Eye (tissue), 1 donor: ENCODE measurements at places on chromosomes 16 and 17.

DNA sequence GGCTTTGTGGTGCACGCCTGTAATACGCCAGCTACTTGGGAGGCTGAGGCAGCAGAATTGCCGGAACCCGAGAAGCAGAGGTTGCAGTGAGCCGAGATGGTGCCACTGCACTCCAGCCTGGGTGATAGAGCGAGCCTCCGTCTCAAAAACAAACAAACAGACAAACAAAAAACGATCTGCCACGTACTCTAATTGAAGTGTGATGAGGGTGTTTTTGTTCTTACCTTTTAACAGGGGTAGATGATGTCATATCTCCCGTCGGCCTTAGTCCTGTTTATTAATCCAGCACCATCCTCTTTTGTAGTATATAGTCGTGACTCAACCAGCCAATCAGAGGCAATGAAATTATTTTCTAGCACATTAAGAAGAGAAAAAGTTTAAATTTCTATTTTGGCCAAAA is 58.5 kb downstream of the IQCK start:
- DNase-seq = no peak

- no peak for DNase-seq
Observed at GRCh38 chr16:17278988-17279387, 191.8 kb downstream of the XYLT1 start.

DNA sequence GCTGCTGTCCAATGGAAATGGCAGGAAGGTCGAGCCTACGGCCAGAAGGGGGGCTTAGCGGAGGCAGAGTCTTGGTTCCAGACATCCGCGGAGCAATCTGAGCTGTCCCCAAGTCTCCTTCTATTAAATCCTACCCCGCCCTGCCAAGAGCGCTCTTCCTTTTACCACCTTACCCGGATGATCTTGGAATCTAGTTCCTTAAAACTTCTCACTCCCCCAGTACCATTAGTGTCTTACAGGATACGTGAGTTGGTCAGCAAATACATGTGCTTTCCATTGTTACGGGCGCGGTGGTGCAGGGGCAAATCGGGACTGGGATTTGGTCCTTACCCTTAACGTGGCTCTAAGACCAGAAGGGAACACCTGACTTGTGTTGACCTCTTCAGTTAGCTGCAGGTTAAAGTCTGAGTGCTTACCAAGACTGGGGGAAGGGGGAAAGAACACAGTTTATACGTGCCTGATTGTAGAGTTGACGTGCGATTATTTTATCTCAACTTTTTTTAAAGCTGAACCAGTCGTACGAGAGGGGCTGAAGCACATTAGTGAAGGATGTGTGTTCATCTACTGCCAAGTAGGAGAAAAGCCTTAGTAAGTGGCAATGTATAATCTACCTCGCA is 495 bp downstream of the TXNDC17 start:
- DNase-seq = no peak

GRCh38 chr16:88415713-88416323 is 33.1 kb downstream of the ZNF469 start:
- DNase-seq = peak; percentile 60

- peak; percentile 65 for DNase-seq
Observed at GRCh38 chr16:90018652-90019542, at the start of gene DBNDD1. DBNDD1 (minus strand) TSS chr16:90019456; CDS start chr16:90019341, 115 bp downstream.

GRCh38 chr17:41968676-41969075 is 2.1 kb downstream of the CNP start:
- no peak for DNase-seq

DNA sequence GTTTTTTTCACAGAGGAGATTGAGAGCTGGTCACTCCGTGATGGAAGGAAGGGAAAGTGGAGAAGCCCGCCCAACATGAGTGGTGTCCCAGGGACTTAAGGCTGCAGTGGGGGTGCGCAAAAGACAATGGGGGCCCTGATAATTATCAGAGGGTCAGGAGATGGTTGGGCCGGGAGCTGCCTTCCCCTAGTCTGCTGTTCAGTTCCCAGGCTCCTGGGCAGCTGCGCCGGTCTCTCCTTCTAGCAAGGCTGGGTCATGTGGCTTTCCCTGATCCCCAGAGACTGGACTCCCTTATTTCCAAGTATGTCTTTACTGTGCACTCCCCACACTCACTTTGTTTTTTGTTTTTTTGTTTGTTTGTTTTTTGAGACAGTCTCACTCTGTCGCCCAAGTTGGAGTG is 16.2 kb downstream of the CYGB start:
- DNase-seq = no peak

- DNase-seq = no peak
Observed at GRCh38 chr17:59437791-59438281, 106.4 kb downstream of the YPEL2 start.

- DNase-seq = no peak
Observed at GRCh38 chr17:69717214-69717613, 302.7 kb downstream of the MAP2K6 start.

DNA sequence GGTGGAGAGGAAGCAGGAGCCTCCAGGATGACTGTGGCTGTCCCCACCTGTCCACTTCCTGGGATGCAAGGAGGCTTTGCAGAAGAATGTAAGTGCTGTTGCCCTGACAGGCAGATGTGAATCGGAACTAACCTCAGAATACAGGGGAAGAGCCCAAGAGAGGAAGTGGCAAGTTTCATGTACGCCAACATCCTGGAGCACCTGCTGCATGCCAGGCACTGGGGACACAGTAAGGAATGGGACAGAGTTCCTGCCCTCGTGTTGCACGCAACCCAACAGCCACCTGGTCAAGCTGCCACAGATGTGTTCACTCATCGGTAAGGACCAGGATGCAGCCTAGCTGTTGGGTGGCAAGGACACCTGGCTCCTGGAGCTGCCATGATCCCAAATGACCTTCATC is 98.6 kb upstream of the RPL38 start:
- no peak for DNase-seq
